Hindlimb muscle (tissue), 1 donor: ENCODE measurements at places on chromosomes 4 and X. TPM values are rescaled to one million over a fixed set of nuclear protein-coding genes. Genes with fewer than 3 reads are reported as not detected.

- no peak for DNase-seq
Measured at GRCh38 chrX:101642093-101642492, 17.6 kb downstream of the ARMCX2 start.

CHIC1 gene
- 7.7 TPM for polyA plus RNA-seq

MAGEB17 gene
- 0.13 TPM for polyA plus RNA-seq

- DNase-seq, result no peak
Measured at GRCh38 chr4:83083925-83084475, 30.5 kb downstream of the PLAC8 start.

- no peak for DNase-seq
Measured at GRCh38 chr4:6446130-6446482, 26.3 kb downstream of the PPP2R2C start.

ATP1B4 gene
- 296 TPM for polyA plus RNA-seq
